NCI-H146 (cell line): ENCODE measurements at places on chromosomes 5 and 9.

GRCh38 chr5:145838276-145838675 is 3.1 kb upstream of the PRELID2 start:
- DNase-seq: no peak

DNA sequence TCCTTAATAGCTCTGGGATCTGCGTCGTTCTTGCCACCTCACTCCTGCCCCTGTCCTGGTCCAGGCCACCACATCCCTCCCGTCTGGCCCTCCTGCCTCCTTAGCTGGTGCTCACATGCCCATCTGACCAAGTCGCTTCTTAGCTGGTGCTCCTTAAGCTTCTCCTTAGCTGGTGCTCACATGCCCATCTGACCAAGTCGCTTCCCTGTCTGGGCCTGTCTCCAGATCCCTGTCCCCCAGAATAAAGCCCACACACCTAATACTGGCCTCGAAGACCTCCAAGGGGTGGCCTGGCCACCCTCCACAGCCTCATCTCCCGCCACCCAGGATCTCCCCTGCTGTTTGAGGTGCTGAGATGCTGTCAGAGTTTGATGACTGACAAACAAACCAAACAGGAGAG is 31.4 kb upstream of the TTLL11 start:
- no peak for DNase-seq

GRCh38 chr5:38783011-38783561 is 62.7 kb upstream of the OSMR start:
- no peak for DNase-seq

DNA sequence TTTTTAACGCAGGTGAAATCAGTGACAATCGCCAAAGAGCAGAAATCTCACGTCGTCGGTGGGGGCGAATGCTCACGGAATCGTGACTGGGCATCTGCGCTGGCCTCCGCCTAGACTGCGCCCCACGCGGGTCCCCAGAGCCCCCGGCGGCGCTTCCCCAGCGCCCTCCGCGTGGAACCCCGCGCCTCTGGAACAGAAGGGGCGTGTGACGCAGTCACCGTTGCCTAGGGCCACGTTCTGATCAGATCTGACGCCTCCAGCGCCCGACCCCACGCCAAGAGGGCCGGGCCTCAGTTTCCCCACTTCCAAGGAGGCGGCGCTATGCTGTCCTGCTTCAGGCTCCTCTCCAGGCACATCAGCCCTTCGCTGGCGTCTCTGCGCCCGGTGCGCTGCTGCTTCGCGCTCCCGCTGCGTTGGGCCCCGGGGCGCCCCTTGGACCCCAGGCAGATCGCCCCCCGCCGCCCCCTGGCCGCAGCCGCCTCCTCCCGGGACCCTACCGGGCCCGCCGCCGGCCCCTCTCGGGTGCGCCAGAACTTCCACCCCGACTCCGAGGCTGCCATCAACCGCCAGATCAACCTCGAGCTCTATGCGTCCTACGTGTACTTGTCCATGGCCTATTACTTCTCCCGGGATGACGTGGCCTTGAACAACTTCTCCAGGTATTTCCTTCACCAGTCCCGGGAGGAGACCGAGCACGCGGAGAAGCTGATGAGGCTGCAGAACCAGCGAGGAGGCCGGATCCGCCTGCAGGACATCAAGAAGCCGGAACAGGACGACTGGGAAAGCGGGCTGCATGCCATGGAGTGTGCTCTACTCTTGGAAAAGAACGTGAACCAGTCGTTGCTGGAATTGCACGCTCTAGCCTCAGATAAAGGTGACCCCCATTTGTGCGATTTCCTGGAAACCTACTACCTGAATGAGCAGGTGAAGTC is at the start of gene FTMT:
Gene FTMT, plus strand, starts transcription at position 240 of the 932 bp plus-strand sequence. Its CDS starts 82 bp downstream, at position 322.
- no peak for DNase-seq

GRCh38 chr5:3180636-3181035 is 415.0 kb upstream of the IRX1 start:
- no peak for DNase-seq

DNA sequence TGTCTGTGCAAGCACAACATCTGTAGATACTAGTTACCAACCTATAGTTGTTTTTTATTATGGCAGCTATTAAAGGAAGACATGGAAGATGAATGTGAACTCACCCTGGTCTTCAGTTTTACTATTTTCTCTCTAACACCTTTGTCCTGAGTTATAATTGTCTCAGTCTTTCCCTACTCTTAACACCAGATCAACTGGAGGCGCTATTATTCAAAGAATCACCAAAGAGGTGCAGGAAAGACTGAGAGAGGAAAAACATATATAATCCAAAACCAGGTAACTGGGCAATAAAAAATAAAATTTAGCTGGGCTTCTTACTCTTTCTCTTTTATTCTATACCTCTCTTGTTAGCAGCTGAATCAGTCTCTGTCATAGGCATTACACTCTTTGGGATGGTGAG is 134.2 kb upstream of the C6 start:
- no peak for DNase-seq

DNA sequence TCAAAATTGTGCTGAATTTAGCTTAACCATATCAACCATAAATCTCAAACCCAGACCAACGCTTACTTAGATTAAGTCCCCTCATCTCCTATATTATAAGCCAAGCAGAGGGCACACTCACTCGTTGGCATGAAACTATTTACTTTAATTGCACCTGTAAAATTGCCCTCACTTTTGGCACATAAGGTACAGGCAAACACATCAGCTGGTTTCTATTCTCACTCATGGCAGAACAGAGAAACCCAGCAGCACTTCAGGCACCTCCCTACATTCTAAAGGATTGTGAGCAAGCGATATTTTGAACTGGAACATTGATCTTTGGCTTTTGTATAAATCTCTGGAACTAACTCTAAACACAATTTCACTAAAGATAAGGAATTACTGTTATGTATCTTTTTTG is 845.6 kb upstream of the CDH6 start:
- DNase-seq: no peak

DNA sequence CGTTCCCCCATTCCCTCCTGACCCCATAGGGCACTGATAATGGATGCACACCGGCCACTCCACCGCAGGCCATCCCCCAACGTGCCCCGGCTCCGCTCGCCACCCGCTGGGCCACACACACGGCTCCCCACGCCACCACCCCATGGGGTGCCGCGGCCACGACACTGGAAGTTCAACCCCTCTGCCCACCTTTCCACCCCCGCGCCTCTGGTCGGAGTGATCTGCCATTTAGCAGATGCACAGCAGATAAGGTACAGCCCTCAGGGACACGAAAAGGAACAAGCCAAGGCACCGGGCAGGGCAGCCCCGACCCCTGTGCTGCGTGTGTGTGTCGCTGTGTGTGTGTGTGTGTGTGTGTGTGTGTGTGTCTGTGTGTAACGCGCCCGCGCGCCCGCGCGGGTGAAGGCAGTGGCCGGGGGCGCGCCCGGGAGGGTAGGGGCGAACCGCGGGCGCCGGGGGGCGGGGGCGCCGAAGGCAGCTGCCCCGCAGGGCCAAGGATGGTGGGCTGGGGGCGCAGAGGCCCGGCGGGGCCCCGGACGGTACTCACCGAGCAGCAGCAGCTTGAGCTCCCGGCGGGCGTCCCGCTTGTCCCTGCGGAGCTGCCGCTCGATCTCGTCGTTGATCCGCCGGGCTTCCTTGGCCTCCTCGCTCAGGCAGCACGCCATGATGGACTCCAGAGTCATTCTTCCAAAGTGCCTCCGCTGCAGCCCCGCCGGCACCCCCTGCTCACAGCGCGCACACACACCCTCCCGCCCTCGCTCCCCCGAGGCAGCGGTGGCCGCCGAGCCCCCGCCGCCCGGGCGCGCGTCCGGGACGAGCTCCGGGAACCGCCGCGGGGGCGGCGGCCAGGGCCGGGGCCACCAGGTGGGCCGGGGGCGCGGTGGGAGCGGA is 813 bp downstream of the GNAQ start:
- DNase-seq: peak; percentile 57

GRCh38 chr9:116644091-116644688 is 42.9 kb upstream of the TRIM32 start:
- DNase-seq: no peak

DNA sequence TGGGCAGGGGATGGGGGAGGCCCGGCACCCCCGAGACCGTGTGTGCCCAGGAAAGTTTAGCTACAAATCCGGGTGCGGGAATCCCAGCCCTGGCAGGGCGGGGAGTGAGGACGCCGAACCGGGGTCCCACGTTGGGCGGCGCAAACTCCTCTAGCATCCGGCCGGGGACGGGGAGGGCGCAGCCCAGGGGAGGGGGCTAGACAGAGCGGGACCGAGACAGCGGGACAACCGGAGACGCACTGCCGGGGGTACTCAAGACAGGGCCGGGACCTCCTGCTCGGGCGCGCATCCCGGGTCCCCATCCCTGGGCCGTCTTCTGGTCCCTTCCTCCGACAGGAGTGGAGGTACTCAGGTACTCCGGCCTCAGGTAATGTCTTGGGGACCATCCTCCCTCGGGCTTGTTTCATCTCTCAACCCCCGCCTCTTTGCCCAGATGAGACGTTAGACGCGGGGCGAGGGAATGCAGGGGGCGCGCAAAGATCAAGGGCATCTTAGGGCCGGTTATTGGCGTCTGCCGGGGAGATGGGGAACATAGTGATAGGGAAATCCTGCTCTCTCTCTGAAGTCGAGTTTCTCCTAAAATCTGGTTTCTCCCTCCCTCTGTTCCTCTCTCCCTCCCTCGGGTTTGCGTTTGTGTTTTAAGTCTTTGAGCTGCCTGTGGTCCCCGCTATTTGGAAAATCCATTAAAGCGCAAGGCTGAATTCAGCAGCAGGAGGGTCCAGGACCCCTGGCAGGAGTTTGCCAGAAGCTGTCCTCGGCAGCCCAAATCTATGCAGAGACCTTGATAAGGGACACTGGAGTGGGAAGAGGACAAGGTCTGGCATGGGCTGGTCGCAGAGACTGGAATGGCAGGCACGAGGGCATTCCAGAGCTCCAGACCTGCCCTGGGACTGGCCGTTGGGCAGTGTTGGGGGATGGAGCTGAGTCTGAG is 815 bp downstream of the PDZD2 start:
- no peak for DNase-seq

DNA sequence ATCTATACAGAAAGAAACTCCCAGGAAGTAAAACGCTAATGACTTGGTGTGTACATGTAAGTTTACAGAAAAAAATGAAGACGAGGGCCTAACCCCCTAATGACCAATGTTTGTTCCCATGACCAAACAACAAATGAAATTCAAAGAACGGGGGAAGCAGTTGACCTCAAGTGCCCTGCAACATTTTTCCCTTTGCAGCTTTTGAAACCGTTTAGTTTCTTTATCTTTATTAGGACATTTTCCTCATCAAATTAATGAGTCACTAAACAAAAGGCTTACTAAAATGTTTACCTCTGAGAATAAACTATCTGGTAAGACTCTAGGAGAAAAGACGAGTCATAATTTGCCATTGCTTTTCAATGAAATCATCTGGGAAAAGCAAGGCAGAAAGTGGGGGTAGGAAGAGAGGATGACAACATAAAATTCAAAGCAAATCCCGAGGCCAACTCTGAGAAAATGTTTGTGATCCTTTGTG is 57.4 kb downstream of the LHFPL2 start:
- DNase-seq: no peak

- no peak for DNase-seq
Measured at GRCh38 chr5:122656160-122656559, 118.7 kb upstream of the SNX2 start.

DNA sequence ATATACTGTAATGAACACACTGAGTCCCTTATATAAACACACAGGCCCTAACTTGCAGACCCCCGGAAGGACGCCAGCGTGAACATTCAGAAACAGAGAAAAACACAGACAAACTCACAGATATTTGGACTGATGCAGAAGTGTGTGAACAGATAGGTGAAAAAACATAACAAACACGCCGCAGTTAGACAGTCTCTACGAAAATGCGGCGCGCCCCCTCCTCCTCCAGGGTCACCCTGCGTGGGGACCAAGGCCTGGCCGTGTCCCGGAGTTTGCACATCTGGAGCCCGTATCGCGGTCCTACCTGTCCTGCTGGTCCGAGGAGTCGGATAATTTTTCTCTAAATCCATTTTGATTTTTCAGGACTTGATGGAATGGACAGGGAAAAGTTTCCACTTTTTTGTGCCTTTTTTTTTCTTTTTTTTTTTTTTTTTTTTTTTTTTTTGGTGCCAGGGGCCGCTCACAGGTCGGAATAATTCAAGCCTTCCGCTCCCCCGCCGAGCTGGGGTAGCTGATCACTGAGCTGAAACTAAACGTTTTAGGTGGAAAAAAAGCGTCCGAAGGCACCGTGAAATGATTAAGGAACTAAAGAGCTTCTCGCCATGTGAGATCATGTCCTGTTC is at the start of gene PAX5:
Gene PAX5, minus strand, starts transcription at position 587 of the 623 bp plus-strand sequence. Its CDS starts 237 bp downstream, at position 350.
- DNase-seq: no peak

- DNase-seq: no peak
Measured at GRCh38 chr9:23044549-23044948, 597.9 kb downstream of the DMRTA1 start.

DNA sequence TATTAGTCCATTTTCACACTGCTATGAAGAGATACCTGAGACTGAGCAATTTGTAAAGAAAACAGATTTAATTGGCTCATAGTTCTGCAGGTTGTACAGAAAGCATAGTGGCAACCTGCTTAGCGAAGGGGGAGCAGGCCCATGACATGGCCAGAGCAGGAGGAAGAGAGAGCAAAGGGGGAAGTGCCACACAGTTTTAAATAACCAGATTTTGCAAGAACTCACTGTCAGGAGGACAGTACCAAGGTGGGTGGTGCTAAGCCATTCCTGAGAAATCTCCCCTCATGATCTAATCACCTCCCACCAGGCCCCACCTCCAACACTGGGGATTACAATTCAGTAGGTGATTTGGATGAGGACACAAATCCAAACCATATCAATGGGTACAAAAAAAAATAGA is 16.8 kb upstream of the PCSK5 start:
- no peak for DNase-seq

GRCh38 chr9:84702471-84702870 is 32.9 kb downstream of the NTRK2 start:
- DNase-seq: no peak

- peak; percentile 79 for DNase-seq
Measured at GRCh38 chr5:140806834-140807775, at the start of gene PCDHA4. TSS of gene PCDHA4 (plus strand) at chr5:140807068.

- no peak for DNase-seq
Measured at GRCh38 chr9:109110329-109111021, 9.3 kb downstream of the TMEM245 start.

DNA sequence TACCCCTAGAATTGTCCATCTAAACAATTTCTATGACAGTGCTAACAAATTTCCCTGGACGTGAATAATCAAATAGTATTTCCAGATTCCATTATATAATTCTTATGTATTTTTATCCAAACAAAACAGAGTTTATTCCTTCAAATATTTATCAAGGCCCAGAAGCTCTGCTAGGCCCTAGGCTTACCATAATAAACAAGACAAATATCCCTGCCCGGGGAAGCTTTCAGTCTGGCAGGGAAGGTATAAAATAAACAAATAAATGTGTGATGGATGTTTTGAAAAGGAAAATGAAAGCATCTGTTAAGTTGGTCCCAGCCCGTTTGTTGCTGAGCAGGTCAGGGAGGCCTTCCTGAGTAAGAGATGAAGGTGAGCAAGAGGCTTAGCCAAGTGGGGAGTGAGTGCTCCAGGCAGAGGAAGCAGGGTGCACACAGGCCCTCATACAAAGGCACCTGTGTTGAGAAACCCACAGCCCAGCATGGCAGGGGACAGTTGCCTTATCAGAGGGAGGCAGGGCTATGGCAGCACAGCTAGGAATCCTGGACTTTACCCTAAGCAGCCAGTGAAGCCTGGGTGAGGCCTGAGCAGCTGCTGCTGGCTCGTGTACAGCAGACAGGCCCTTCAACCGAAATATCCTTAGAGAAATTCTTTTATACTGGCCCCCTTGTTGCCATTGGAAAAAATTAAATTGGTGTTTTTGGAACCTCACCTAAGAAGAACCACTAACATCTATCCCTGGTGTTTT is 7.7 kb upstream of the SLC35D2 start:
- DNase-seq: no peak
